Progenitor cell of endocrine pancreas (in vitro differentiated cells): ENCODE measurements at places on chromosomes 16 and 17.
A peak's percentile ranks its signal among the peaks of the same experiment; 100 is the strongest.

DNA sequence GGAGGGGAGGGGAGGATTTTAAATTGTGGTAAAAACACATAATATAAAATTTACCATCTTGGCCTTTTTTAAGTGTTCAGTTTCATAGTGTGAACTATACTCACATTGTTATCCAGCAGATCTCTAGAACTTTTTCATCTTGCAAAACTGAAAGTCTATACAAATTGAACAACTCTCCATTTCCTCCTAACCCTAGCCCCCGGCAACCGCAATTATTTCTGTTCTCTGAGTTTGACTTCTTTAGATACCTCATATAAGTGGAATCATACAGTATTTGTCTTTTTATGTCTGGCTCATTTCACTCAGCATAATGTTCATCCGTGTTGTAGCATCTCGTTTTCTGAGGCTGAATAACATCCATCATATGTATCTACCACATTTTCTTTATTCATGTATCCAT, 30.0 kb upstream of the MRTFB start:
- no peak for DNase-seq

- DNase-seq, result no peak
These were observed 5.8 kb downstream of the LGALS3BP start for GRCh38 chr17:78973792-78974520.

DNA sequence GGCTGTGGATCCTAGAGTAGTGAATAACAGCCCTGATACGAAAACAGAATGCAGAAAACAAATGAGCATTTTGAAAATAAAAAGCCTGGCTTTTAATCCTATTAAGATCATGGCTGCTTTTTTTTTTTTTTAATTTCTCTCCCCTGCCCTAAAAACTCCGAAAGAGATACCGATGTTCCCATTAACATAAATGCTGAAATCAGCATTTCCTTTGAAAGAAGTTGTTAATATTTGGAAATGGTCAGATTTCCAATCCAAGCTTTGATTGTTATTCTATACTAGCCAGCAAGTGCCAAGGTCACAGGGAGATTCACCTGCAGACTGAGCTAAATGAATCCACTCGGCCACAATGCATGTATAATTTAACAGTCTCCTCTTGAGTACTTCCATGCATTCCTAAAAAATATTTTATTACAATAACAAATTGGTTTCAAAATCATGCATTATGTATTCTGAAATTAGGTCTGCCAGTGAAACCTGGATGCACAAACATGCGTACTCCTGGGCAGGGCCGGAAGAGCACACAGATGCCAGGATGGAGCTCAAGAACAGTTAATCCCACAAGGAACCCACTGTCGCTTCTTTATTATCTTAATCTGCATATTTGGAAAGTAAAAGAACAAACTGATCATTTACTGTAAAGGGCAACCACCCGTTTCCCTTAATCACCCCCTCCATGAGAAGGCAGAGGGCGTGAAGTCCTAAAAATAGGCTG, 521.5 kb upstream of the ZFHX3 start:
- DNase-seq, result no peak

DNA sequence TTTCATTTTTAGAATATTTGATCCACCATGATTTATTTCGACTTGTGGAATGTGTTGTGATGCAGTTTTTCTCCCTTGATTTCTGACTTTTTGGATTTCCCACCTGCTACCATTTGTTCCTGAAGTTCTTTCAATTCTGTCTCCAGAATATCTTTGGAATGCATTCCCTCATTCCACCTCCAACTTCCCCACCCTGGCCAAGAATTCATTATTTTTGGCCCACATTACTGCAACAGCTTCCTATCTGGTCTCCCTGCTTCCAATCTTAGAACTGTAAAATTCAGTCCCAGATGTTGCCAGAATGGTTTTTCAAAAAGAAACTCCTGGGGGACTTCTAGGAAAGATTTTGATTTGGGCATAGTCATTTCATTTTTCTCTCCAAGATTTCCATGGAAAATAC, 182.3 kb upstream of the HS3ST4 start:
- no peak for DNase-seq

- DNase-seq, result no peak
These were observed 396 bp upstream of the HOXB7 start for GRCh38 chr17:48611213-48611612.

DNA sequence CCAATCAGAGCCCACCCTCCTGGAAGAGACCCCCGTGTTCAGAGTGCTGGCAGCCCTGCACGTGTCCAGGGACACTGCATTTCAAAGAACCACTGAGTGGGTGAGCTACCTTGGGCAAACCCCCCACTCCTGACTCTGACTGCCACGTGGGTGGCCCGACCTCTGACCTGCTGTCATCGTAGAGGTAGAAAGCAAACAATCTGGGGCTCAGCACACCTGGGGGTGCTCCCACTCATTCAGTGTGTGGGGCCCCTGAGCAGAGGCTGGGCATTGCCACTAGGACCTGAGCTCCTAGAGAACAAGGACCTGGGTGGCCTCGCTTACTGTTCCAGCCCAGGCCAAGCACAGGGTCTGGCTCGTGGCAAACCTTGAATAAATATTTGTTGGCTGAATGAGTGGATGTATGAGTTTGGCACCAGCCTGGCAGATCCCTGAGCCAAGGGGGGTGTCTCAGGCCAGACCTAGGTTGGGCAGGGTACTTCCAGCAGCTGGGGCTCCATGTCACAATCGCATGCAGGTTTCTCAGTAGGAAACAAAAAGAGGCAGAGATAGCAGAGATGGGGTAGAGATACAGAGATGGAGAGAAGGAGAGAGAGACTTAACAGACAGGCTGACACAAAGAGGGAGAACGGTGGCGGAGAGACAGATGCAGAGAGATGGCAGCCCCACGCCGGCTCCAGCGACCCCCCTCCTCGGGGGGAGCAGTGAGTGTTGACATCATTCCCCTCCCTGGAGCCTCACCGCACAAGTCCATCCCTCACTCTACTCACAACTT, 5.4 kb upstream of the DRC7 start:
- no peak for DNase-seq

GRCh38 chr17:57121308-57122042, 36.4 kb downstream of the AKAP1 start:
- DNase-seq, result peak; percentile 35

DNA sequence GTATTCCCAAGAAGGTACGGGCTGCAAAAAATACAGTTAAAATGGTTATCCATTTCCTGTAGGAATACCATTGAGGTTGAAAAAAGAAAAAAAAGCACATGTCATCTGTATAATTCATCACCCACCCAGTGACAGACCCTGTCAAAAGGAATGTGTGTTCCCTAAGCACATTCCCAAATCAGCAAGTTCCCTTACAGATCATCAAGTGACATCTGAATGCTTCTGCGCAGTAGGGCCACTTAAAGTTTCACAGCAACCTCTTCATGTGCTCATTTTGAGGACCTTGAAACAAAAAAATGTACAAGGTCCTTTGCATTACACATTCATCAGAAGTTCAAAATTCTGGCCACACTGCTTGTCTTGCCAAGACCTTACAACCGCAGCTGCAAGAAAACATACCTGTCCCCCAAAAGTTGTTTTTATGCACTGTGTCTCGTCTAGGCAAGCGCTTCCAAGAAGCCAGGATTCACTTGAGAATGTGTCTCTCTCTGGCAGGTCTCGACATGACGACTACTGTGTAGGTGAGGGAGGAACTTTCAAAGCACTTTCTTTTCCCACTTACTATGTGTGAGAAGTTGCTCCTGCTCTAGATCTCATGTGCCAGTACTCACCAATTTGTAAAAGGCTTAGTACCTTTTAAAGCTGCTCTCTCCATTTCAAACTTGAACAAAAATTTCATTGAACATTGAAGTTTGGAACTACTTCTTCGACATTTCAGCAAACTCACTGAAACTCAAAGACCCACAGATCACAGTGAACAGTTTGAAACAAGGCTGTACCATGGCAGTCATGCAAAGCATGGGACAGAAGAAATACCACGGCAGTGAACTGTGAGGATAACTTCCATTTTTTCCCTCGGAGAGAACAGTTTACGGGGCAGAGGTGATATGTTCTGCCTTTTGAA, 4.3 kb upstream of the POLG2 start:
- no peak for DNase-seq

DNA sequence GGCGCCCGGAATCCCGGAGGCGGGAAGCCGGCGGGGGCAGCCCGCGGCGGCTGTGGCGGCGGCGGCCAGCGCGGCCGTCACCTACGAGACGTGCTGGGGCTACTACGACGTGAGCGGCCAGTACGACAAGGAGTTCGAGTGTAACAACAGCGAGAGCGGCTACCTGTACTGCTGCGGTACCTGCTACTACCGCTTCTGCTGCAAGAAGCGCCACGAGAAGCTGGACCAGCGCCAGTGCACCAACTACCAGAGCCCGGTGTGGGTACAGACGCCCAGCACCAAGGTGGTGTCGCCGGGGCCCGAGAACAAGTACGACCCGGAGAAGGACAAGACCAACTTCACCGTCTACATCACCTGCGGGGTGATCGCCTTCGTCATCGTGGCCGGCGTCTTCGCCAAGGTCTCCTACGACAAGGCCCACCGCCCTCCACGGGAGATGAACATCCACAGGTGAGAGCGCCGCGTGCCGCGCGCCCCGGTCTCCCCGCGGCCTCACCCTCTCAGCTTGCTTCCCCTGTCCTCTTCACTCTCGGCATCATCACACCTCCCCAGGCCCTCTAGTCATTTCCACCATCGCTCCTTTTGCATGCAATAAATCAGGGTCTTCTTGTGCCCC, 706 bp downstream of the SHISA6 start:
- DNase-seq, result no peak

GRCh38 chr17:530851-531250, 178.2 kb upstream of the RPH3AL start:
- DNase-seq, result no peak

DNA sequence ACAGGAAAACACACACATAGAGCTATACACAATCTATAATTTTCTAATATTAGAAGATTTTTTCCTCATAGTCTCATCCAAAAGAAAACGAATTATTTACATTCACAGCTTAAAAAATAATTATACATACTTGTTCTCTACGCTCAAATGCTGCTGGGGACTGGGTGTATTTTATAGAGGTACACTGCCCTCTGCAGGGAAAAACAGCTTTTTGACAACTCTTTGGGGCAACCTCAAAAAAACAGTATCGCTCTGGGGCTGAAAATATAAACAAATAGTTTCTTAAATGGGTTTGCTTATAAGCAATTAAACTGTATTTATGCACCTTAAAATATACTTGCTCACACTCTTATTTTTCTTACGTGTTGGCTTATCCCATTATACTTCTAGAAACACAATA, 261.8 kb upstream of the PSMD7 start:
- DNase-seq, result no peak

DNA sequence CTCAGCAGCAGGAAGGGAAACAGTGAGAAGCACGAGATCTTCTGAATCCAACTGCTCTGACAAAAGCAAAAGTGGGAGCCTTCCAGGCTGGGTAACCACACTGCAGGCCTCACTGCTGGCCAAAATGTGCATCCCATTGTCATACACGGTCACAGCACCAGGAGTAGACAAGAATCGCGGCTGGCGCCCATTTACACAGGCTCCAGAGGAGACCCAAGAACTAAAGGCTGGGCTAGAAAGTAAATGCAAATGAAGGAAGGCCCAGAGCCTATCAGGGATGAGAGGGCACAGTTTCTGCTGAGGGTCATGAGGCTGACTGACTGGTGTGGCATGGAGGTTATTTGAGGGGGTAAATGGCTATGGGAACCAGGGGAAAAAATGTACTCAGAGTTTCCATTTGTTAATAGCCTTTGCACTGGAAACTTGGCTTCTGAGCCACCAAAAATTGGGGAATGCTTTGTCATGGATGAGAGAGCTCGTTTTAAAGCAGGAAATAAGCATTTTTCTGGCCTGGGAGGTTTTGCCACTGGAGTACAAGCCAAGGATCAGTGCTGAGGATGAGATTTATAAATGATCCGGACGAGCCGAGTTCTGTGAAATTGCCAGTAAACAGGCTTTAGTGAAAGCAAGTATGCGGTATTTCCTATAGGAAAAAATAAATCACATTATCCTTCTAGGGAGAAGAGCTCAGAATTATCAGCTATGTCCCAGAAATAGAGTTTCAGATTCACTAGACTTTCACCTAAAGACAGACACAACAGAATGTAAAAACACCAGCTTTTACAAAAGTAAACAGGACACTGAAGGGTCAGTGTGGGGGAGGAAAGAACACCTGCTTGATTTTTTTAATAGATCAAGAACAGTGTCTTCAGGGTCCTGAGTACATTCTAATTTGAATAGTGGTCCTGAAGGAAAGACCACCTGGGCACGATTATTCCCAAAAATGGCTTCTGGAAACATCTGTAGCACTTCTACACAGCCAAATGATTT, 66.9 kb upstream of the GSG1L start:
- no peak for DNase-seq

- no peak for DNase-seq
These were observed 245 bp upstream of the RNF227 start for GRCh38 chr17:7916385-7916682.

- no peak for DNase-seq
These were observed 388.0 kb upstream of the TNRC6C start for GRCh38 chr17:77570565-77570898.

DNA sequence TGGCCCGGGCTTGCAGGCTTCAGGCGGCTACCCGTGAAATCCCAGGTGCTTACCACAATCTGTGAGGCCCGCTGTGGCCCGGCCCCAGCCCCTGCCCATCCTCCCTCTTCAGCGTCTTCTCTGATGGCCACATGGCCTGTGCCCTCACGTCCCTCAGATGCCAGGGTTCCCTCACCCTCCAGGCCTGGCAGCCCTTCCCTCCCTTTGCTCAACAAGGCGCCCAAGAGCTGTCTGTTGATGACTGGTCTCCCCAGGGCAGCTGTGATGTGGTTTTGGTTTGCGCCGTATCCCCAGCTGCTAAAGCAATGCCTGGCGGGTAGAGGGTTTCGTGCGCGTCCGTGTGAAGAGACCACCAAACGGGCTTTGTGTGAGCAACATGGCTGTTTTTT, 35.1 kb downstream of the PMM2 start:
- DNase-seq, result no peak
